ENCODE measurements at places on chromosomes 5 and 9.

- DNase-seq: no peak
These were observed 20.3 kb upstream of the TNIP1 start for GRCh38 chr5:151101151-151101550.

DNA sequence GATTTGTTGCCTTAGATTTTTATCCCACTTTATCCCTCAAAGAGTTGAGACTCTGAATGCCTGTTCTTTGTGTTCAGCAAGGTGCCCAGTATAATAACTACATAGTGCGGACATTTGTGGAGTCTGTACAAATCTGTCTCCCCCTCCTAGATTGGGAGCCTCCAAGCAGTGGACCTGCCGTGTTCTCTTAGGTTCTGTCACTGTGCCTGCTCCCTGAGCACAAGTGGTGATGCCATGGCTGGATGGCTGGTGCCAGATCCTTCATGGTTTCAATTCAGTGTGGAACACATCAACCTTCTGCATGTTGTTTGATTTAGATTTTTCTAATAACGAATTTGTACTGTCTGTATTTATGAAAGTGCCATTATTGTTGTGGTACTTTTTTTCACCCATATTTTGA is 292.9 kb downstream of the CD180 start:
- no peak for DNase-seq

DNA sequence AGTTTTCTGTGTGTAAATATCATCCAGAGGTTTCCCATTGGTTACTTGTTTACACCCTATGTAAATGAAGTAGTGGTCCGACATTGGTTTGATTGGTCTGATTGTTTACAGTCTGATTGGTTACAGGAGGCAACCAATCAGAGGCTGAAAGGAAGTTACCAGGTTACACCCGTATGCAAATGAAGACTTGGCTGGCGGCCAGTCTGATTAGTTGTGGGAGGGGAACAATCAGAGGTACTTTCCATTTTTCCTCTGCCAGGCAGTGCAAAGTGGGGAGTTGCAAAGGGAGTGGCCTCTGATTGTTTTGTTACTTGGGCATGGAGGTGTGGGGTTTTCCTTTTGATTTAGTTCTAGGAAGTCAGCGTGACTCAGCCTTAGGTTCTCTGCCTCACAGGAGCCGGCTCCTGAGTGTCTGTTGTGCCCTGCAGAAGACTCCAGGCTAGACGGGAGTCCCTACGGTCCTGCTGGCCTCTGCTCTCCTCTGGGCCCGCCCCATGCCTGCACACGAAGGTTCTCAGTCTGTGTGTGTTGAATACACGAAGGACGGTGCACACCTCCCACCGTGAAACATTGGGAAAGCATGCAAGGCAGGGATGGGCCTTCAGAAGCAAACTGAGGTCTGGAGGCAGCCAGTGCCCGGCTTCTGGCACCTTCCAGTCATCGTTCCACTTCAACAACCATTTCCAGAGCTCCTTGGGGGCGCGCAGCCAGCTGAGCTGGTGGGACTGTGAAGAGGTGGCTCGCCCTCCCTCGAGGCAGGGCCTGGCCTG is 42.9 kb downstream of the OLFM1 start:
- DNase-seq: no peak

DNA sequence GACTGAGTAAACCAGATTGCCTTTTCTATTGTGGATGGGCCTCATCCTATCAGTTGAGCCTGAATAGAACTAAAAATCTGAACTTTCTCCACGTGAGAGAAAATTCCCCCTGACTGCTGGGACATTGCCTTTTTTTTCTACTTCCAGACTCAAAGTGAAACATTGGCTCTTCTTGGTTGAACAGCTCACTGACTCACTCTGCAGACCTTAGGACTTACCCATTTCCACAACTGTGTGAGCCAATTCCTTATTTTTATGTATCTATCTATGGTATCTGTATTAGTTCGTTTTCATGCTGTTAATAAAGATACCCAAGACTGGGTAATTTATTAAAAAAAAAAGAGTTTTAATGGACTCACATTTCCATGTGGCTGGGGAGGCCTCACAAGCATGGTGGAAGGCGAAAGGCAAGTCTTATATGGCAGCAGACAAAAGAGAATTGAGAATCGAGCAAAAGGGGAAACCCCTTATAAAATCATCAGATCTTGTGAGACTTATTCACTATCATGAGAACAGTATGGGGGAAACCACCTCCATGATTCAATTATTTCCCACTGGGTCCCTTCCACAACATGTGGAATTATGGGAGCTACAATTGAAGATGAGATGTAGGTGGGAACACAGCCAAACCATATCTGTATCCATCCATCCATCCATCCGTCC is 306.7 kb upstream of the SLC24A2 start:
- DNase-seq: no peak

DNA sequence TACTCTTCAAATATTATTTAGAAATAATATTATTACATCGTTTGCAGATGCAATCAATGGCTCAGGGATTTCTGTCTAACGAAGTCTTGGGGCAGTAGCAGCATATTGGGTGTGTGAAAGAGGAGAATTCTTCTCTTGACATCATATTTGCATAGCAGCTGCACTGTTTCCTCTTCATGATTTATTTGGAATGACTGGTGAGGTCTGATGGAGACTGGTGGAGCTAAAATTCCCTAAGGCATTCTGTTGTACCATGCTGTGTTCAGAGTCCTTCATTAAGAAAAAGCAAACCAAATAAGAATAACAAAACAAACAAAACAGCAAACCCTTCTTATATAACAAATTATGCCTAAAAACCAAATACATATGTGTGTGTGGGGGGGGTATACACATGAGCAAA is 177.6 kb downstream of the DIRAS2 start:
- DNase-seq: no peak

GRCh38 chr9:128633601-128634000 is 23.0 kb downstream of the DYNC2I2 start:
- no peak for DNase-seq

GRCh38 chr5:166551384-166551783 is 1740.1 kb upstream of the WWC1 start:
- DNase-seq: no peak

DNA sequence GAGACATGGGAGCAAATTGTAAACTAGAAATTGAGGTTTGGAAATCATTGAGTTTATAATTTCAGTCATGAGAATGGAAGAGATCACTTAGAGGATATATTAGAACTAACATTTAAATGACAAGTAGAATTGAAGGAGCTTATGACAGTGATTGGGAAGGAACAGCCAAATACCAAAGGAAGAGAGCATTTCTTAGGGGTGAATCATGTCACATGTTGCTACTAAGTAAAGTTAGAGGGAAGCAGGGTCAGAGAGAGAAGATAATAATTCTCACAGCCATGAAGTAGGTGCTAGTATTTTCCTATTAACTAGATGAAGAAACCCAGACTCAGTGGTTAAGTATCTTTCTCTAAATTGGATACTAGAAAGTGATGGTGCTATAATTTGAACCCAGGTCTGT is 59.3 kb downstream of the COMMD10 start:
- DNase-seq: no peak

DNA sequence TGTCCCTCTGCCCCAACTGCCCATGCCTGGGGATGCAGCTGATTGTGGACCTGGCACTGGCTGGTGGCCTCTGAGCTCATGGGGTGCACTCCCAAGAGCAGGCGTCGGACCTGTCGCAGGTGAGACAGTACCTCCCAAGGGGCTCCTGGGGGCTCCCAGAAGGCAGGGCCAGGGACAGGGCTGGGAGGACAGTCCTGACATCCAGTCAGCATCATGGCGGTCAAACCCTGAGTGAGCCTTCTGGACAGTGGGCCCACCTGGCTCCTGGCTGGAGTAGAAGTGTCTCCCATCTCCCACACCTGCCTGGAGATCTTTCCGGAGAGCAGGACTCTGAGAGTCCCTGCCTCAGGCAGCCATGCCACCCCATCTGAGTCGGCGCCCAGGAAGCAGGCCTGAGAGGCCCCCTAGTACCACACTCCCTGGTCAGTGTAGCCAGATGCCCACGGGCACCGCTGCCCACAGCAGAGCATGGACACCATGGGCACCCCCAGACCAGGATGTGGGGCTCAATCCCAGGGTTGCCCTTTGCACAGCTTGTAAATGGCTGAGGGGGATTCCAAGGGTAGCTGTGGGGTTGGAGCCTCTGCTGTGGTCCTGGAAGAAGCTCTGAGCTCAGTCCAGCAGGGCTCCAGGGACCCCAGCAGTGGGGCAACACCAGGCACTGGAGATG is 6.6 kb downstream of the LCN9 start:
- no peak for DNase-seq

- no peak for DNase-seq
These were observed 51.2 kb upstream of the TCF7 start for GRCh38 chr5:134063188-134063820.

GRCh38 chr5:101675510-101676219 is 620.4 kb downstream of the SLCO4C1 start:
- DNase-seq: no peak

- DNase-seq: no peak
These were observed 8.3 kb upstream of the ADRA1B start for GRCh38 chr5:159907689-159908590.

GRCh38 chr5:132104556-132104955 is 31.0 kb downstream of the CSF2 start:
- no peak for DNase-seq

GRCh38 chr9:83182071-83182470 is 119.1 kb upstream of the RASEF start:
- DNase-seq: no peak

GRCh38 chr5:178866946-178867345 is 7.2 kb downstream of the ZNF354B start:
- no peak for DNase-seq

GRCh38 chr9:124593200-124593599 is 86.0 kb upstream of the NR5A1 start:
- no peak for DNase-seq

- no peak for DNase-seq
These were observed 64.0 kb upstream of the UBTD2 start for GRCh38 chr5:172347496-172348052.

DNA sequence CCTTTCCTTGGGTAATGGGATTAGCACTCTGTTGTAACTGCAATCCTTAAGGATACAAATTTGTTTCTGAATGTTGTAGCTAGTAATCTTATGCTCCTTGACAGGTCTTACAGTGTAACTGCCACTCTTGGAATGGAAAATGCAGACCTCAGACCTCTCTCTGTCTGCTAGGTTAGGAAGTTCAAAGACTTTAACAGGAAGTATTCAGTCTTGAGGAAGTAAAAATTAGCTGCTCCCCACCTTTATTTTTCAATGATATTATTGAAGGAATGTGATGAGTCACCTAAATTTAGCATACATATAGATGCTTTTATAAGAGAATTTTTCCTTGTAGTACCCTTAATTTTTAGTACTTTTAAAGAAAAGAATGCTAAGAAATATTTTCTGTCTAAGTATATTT is 71.5 kb downstream of the PAM start:
- no peak for DNase-seq

DNA sequence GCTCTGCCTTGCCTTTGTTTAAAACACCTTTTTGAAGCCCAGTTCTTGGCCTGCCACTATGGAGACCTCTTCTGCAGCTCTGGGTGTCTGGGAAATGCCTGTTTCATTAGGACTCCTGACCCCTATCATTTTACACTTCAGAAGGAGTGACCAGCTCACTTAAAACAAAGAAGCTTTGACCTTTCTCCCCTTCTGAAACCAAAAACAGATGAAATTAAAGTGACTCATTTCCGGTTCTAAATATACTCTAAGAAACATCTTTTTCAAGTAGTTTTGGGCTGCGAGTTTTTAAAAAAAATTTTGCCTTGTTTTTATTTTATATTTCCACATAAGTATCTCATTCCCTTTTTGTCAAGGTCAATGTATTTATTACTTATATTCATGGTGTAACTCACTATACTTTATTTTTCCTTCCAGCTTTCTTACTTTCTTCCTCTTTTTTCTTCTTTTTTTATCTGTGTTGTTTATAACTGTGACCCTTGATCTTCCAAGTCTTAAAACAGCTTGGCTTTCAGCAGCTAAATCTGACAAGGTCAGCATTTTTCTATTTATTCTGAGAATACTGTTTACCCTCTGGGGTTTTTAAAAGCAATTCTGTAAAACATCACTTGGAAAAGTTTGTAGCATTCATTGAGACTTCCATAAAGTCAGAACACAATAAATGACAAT is 672.9 kb downstream of the NR2F1-AS1 start:
- no peak for DNase-seq

- DNase-seq: no peak
These were observed at the start of gene ARSI for GRCh38 chr5:150302301-150303069. Gene ARSI (minus strand): TSS chr5:150302905. CDS start chr5:150302373, 532 bp downstream.

- peak; percentile 7 for DNase-seq
These were observed 15.5 kb upstream of the HSD17B3 start for GRCh38 chr9:96317335-96317980.

- no peak for DNase-seq
These were observed 54.3 kb downstream of the OTULIN start for GRCh38 chr5:14718778-14719177.

GRCh38 chr5:134328619-134329018 is 38.4 kb downstream of the CDKL3 start:
- no peak for DNase-seq

DNA sequence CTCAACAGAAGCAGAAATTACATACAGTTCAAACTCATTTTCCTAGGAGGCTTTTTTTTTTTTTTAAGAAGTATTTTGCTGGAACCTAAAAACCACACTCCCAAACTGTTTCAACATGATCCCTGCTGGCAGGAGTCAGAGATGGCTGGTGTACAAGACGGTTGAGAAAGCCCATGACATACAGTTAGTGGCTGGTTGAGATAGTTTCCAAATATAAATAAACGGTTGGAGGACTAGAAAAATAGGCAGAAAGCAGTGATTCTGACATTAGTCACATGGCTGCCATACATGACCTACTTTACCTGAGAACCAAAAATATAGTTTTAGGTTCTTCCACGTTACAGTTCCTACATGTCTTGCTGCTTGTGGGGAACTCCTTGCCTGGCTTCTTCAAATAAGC is 31.7 kb upstream of the BASP1 start:
- DNase-seq: no peak

DNA sequence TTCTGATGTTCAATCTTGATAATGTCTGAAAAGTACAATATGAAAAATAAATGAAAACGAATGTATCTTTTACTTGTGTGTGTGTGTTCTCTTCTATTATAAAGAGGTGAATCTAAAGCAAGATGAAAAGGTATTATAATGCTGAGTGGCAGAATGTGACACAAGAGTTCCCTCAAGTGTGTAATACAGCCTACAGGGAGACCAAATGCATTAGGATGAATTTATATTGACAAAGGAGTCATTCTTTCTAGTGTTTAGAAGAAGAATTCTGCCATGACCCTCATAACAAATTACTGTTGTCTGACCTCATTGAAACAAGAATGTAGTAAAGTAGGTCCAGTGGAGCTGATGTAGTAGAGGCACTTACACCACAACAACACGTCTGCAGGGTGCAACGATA is 1119.0 kb upstream of the CDH10 start:
- no peak for DNase-seq

GRCh38 chr5:65475895-65476294 is 5.8 kb downstream of the ADAMTS6 start:
- no peak for DNase-seq

DNA sequence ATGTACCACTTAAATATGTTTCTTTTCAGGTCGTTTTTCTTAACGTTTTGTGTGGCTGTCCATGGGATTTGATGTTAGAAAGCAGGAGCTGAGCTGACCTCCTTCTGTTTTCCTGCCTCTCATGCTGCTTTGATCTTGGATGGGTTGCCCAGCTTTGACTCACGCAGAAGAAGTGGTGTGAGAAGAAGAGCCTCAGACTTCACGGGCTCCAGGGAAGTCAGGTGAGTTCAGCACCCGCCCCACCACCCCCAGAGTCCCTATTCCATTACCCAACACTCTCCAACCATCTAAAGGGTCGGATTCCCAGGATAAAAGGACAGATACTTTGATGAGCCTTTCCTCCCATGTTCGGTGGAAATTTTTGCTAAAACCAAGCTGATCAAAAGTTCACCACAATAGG is 373.4 kb downstream of the IRX2 start:
- no peak for DNase-seq
